ENCODE measurements at places on chromosomes 11 and 22.

DNA sequence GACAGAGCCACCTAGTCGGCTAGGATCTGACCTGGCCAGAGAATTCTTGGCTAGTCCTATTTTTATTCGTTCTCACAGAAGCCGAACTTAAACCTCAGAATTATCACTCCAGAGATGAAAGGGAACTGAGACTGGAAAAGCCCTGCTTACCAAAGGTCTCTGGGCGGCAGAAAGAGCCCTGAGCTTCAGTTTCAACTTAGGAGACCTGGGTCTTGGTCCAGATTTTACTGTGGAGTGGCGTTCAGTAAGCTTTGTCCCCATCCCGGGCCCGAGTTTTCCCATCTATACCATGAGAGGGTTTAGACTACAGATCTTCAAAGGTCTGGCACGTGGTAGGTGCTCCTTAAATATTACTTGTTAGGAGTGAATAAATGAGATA is 516 bp downstream of the NEU3 start:
- DNase-seq = peak; percentile 16

- no peak for DNase-seq
Observed at GRCh38 chr11:43376594-43376993, 17.9 kb downstream of the TTC17 start.

- DNase-seq = peak; percentile 74
Observed at GRCh38 chr11:10770626-10771254, 19.7 kb downstream of the CTR9 start.

DNA sequence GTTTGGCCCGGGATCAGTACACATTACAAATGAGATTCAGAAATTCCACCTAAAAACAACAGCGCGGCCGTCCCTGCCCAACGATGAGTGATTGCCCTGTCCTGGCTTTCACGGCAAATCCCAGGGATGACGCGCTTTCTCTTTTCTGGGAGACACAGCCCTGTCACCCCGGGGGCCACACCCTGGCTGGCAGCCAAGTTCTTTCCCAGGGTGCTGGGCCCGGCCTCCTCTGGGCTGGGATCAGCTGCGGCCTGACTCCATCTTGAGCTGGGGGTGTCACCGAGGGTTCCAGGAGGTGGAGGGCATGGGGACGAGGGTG is 82.7 kb downstream of the FBLN1 start:
- no peak for DNase-seq

All from HAP-1 (cell line).